NCI-H345 (cell line): ENCODE measurements at places on chromosomes 6 and 20.

GRCh38 chr6:53192682-53193188, 44.1 kb upstream of the GCM1 start:
- DNase-seq: peak; percentile 81

DNA sequence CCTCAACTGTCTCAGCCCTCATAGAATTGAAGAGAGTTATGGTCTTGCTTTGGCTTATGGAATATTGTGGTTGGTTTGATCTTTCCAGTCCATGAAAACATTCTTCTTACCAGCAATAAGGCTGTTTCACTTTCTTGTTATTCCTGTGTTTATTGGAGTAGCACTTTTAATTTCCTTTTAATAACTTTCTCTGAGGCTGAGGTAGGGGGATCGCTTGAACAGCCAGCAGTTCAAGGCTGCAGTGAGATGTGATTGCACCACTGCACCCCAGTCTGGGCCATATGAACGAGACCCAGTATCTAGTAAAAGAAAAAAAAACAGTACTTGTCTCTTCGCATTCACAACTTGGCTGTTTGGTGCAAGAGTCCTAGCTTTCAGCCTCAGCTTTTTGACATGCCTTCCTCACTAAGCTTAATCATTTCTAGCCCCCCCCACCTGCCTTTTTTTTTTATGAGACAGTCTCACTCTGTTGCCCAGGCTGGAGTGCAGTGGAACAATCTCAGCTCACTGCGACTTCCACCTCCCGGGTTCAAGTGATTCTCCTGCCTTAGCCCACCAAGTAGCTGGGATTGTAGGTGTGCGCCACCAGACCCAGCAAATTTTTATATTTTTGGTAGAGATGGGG, 70.5 kb downstream of the NCOA3 start:
- DNase-seq: no peak

- no peak for DNase-seq
These were observed 86.5 kb downstream of the QRSL1 start for GRCh38 chr6:106715922-106716321.

DNA sequence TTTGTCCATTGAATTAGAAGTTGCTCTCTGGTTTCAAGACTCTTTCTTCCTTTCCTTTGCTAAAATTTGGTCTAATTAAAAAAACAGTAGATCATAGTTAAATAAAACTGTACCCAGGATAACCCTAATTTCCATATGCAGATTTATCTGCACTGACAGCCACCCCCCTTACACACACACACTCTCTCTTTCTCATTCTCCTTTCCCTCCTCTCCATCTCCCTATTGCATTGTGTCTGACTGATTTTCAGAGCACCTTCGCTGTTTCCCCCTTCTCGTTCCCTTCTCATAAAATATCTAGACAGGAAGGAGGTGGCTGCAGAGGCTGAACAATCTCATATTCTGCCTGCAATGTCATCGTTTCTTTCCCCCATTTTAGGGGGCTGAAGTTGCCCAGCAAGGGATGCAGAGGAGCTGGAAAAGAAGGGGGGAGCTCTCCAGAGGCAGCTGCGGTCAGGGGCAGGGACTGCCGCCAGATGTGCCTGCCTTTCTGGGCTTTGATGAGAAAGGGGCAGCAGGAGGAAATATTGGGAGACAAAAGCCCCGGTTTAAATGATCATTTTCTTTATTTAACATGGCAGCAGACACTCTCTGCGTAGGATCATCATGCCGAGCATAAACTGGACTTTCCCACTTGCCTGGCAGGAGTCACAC, 22.5 kb upstream of the MMS22L start:
- no peak for DNase-seq

GRCh38 chr6:165077876-165078275, 231.5 kb downstream of the C6orf118 start:
- no peak for DNase-seq

GRCh38 chr20:2221921-2222320, 73.9 kb upstream of the TGM3 start:
- no peak for DNase-seq

DNA sequence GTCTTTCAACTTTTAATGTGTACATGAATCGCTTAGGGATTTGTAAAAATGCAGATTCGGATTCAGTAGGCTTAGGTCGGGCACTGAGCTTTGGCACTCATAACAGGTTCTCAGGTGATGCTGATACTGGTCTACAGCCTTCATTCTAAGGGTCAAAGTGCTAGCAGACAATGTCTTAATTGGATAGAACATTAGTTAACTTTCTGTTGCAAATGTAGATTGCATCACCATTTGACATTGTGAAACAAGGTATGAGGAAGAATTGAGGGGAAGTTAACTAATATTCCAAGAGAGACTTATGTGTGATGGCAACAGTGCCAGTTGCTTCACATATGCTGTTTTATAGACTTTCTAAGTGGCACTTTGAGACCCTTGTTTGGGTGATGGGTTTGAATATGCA, 86.9 kb downstream of the MLIP start:
- no peak for DNase-seq

DNA sequence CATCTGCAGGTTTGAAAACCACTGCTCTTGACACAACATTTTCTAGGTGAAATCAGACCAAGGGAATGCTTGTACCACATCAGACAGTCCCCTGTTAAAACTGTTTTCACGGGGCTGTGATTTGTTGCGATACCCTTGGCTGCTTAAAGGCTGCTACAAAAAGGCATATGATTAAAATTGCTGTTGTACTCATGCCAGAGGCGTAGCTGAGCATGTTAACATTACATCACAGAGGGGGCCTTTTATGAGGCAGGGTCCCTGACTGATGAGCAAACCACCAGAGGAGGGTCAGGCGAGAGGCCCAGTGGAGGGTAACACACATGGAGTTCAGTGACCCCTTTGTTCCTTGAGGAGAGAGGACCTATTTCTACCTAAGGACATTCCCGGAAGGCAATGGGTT, 70.4 kb upstream of the CDYL start:
- no peak for DNase-seq

DNA sequence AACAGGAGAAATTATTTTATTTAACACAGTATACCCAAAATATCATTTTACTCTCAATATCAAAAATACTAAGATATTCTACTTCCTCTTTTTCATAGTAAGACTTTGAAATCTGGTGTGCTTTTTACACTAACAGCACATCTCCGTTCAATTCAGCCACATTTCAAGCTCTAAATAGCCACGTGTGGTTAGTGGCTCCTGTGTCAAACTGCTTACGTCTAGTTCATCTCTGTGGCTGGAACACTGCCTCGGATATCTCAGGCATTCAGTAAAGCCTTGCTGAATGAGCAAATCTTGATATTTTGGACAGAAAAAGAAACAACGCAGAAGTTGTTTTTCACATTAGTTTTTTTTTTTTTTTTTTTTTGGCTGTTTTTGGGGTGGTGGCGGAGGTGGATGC, 136.1 kb downstream of the EYA4 start:
- DNase-seq: no peak

DNA sequence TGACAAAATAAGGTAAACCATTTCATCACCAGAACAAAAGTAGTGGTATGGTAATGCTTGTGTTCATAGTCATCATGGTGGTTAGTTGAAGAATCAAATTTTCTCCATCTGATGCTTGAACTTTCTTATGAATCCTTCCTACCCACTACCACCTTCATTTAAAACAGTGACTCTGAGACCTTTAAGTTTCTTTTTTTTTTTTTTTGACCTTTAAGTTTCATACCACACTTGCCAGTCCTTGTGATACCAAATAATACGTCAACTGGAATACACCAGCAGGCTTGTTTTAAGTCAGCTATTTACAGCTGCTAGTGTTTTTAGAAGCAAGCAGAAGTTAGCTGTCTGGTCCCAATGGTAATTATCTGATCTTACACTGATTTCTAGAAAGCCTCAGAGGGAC, 413.4 kb upstream of the SOX4 start:
- DNase-seq: no peak

DNA sequence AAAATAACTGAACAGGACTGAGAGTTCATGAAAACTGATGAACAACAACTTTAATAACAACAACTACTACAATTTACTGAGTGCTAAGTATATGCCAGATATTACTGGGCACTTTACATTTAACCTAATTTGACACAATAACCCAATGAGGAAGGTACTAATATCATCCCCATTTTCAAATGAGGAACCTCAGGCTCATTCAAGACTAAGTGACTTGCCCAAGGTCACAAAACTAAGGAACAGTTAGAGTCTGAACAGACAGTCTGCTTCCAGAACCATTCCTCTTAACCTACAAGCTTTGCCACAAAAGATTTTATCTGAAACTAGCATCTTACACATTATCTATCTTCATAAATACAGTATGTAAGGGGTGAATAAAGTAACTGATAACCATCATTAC, 10.6 kb upstream of the NDRG3 start:
- no peak for DNase-seq

GRCh38 chr6:85628353-85628752, 14.3 kb downstream of the SYNCRIP start:
- DNase-seq: no peak
